ENCODE measurements at places on chromosomes 7 and 10.
A peak's percentile ranks its signal among the peaks of the same experiment; 100 is the strongest.

DNA sequence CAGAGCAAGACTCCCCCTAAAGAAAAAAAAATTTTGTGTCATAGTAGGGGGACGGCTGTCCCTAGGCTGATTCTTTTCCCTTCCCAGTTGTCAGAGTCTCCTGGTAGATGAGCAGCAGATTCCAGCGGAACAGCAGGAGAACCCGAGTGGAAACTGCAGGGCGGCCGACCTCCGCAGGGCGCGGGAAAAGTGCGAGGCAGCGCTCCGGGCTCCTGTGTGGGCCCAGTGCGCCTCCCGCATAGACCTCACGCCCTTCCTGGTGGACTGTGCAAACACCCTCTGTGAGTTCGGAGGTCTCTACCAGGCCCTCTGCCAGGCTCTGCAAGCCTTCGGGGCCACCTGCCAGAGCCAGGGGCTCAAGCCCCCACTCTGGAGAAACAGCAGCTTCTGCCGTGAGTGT is 46.0 kb downstream of the ZAN start:
- H3K4me3 ChIP-seq = no peak overlapping the region
- H3K27ac ChIP-seq = no peak overlapping the region
- peaks cover 33% of the 10 kb centered on the region for H3K27me3 ChIP-seq
- no peak for DNase-seq
- no peaks in the 10 kb centered on the region for H3K4me1 ChIP-seq

DNA sequence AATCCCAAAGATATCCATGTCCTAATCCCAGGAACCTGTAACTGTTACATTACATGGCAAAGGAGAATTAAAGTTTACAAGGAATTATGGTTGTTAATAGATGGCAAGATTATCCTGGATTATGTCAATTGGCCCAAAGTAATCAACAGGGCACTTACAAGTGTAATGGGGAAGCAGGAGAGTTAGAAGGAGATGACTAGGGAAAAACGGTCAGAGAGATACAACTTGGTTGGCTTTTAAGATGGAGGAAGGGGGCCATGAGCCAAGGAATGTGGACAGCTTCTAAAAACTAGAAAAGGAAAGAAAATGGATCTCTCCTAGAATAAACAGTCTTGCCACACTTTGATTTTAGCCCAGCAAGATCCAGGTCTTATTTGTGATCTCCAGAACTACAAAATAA is 3.3 kb downstream of the JMJD1C start:
- DNase-seq = no peak
- H3K27me3 ChIP-seq = no peaks in the 10 kb centered on the region
- H3K27ac ChIP-seq = no peak overlapping the region
- H3K36me3 ChIP-seq = peaks cover 13% of the 10 kb centered on the region
- peaks cover 24% of the 10 kb centered on the region for H3K4me1 ChIP-seq

GRCh38 chr7:142636751-142637150 is 112.5 kb upstream of the PRSS1 start:
- peaks cover 8% of the 10 kb centered on the region for H3K4me1 ChIP-seq
- peaks cover 22% of the 10 kb centered on the region for H3K27me3 ChIP-seq
- peak overlapping the region; percentile 56 for H3K4me3 ChIP-seq
- peak overlapping the region; percentile 65 for H3K27ac ChIP-seq
- no peak for DNase-seq

DNA sequence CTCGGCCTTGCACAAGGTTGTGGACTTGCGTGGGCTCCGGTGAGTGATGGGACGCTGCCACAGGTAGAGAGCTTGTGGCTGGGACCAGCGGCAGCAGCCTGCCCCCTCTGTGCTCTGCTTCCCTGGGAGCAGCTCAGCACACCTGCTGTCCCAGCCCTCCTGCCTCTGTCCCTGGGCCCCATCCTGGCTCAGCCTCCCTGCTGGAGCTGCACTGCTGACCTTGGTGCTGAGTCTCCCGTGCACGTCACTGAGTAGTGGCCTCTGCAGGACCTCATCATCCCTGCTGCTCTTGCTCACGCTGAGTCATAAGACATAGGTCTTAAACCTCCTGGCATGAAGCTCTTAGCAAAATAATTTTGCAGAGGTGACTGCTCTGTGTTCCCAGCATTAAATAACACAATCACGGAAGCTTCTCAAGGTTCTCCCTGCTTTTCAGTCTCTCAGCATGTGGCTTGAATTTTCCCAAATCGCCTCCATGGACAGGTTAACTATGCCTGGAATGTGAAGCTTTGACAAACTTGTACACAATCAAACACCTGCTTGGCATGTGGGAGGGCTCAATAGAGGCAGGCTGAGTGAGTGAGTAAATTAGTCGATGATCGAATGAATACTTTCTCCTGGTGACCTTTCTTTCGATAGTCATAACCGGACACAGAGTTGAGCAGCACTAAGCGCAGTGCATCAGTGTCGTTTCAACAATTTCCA is 63.8 kb upstream of the NPS start:
- peaks cover 39% of the 10 kb centered on the region for H3K27me3 ChIP-seq
- DNase-seq = no peak
- no peak overlapping the region for H3K27ac ChIP-seq
- no peak overlapping the region for H3K4me3 ChIP-seq

DNA sequence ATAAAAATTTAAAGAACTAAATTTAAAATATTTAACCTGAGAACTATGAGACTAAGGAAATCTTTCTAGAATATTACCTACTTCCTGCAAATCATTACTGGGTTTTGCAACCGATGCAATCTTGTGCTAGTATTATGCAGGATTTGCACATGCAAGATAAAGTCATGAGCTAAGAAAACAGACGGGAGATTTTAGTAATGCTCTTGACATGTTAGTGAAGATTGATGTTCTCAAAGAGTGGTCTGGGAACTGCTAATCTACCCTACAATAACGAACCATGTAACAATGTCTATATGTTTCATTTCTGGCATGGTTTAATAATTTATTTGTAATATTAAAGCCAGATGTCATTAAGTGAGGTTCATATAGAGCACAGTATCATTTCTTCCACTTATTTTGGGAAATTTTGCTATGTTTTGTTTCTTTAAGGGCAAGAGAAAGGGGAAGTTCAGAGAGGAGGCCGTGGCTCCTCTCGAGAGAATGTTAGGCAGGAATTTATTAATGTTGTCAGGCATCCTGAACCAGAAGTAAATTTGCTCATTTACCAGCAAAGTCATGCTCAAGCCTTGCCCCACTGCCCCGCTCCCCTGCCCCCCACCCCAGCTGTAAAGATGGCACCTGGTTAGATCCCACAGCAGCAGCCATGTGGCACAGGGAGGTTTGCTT is 22.8 kb downstream of the LRRC17 start:
- no peaks in the 10 kb centered on the region for H3K36me3 ChIP-seq
- no peaks in the 10 kb centered on the region for H3K4me1 ChIP-seq
- DNase-seq = no peak
- H3K4me3 ChIP-seq = no peak overlapping the region

- H3K4me3 ChIP-seq = no peak overlapping the region
- H3K27me3 ChIP-seq = no peaks in the 10 kb centered on the region
Measured at GRCh38 chr10:125756196-125756595, 19.4 kb downstream of the MMP21 start.

- no peaks in the 10 kb centered on the region for H3K36me3 ChIP-seq
- no peak for DNase-seq
- H3K27ac ChIP-seq = no peak overlapping the region
Measured at GRCh38 chr7:85412912-85413311, 226.1 kb upstream of the SEMA3D start.

DNA sequence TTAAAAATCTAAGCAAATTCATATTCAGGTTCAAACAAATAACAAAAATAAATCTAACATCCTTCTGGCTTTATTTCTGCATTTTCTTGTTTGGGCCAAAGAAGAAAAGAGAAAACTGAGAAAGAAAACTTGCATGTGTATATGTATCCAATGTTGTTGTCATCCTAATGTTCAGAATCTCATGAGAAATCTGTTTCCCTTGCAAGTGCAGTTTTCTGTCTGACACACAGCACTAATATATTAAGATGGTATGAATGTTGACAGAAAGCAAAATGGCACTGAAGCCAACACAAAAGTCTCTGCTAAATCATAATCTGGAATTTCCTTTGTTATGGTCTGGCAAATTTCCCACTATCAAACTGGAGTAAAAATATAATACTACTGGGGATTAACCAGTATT is 235.9 kb downstream of the HGF start:
- H3K27ac ChIP-seq = no peak overlapping the region
- H3K4me1 ChIP-seq = no peaks in the 10 kb centered on the region
- no peak for DNase-seq
- no peaks in the 10 kb centered on the region for H3K36me3 ChIP-seq

- no peak for DNase-seq
- peaks cover 18% of the 10 kb centered on the region for H3K4me1 ChIP-seq
- peaks cover 3% of the 10 kb centered on the region for H3K36me3 ChIP-seq
- no peaks in the 10 kb centered on the region for H3K27me3 ChIP-seq
Measured at GRCh38 chr10:47046321-47047126, 135.3 kb downstream of the PTPN20 start.

GRCh38 chr10:85602306-85602705 is 764.3 kb downstream of the GRID1 start:
- no peak overlapping the region for H3K27ac ChIP-seq
- H3K4me3 ChIP-seq = no peak overlapping the region
- no peak for DNase-seq
- H3K4me1 ChIP-seq = peaks cover 13% of the 10 kb centered on the region
- no peaks in the 10 kb centered on the region for H3K36me3 ChIP-seq
- H3K27me3 ChIP-seq = no peaks in the 10 kb centered on the region

Data from central memory CD8-positive, alpha-beta T cell (primary cell).